ENCODE measurements at places on chromosomes 6 and 20.

- DNase-seq = no peak
- H3K27ac ChIP-seq = no peak overlapping the region
- no peaks in the 10 kb centered on the region for H3K4me1 ChIP-seq
- no peak overlapping the region for H3K4me3 ChIP-seq
- H3K27me3 ChIP-seq = no peaks in the 10 kb centered on the region
Observed at GRCh38 chr20:62420846-62421715, 6.3 kb downstream of the RBBP8NL start.

DNA sequence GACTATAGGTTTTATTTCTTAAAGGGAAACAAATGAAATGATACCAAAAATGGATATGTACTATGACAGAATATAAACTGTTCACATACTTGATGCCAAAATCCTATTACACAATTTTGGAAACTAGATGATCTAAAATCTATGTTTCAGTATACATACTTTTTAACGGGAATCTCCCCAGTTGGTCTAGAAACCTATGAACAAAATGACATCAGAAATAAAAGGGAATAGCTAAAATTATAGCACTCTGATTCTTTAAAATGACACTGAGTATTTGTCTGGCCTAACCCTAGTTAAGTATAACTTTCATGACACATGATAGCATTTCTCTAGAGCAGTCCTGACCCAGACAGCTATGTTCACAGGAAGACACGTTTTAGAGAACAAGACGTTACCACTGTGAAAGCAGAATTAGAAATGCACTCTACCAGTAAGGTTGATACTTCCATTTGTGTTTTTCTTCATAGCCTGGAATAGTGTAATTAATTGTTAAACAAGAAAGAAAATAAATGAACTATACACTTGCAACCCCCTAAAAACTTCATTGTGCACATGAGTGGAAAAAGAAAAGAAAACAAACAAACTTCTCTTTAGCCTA lies 3.3 kb downstream of the OSER1 start:
- H3K27ac ChIP-seq = peak overlapping the region; percentile 1
- no peaks in the 10 kb centered on the region for H3K27me3 ChIP-seq
- H3K4me1 ChIP-seq = peaks cover 63% of the 10 kb centered on the region
- no peak overlapping the region for H3K4me3 ChIP-seq
- peaks cover 6% of the 10 kb centered on the region for H3K36me3 ChIP-seq

GRCh38 chr6:148635070-148635743 lies 111.6 kb upstream of the UST start:
- no peaks in the 10 kb centered on the region for H3K36me3 ChIP-seq
- DNase-seq = no peak
- H3K4me1 ChIP-seq = peaks cover 4% of the 10 kb centered on the region
- no peak overlapping the region for H3K27ac ChIP-seq
- no peak overlapping the region for H3K4me3 ChIP-seq

- no peaks in the 10 kb centered on the region for H3K27me3 ChIP-seq
- H3K36me3 ChIP-seq = peaks cover 11% of the 10 kb centered on the region
- no peaks in the 10 kb centered on the region for H3K4me1 ChIP-seq
- no peak overlapping the region for H3K27ac ChIP-seq
- DNase-seq = no peak
Observed at GRCh38 chr6:37275350-37275749, 17.4 kb upstream of the TMEM217 start.

DNA sequence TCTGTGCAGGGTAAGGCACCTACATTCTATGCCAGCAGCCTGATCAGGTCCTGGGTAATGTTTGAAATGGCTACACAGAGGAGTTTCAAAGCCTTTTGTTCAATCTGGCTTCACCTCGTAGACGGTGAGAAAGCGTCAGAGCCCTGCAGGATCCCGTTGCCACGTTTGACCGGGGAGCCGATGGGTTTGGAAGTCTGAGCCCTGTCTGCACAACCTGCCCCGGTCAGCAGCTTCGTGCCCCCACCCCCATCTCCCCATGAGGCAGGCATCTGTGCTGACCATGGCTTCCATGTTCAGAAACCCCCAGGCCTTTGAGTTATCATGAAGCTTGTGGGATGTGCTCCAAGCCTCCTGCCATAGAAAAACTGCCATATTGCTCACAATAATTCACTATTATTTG lies 63.9 kb downstream of the PTPN1 start:
- H3K4me1 ChIP-seq = peaks cover 27% of the 10 kb centered on the region
- H3K4me3 ChIP-seq = no peak overlapping the region
- no peak for DNase-seq
- H3K27ac ChIP-seq = peak overlapping the region; percentile 4
- no peaks in the 10 kb centered on the region for H3K27me3 ChIP-seq

- no peak within 1 kb of the TSS for H3K4me3 ChIP-seq
- no peak for DNase-seq
- no peaks in the 10 kb centered on the region for H3K36me3 ChIP-seq
- peaks cover 6% of the 10 kb centered on the region for H3K4me1 ChIP-seq
- no peak within 1 kb of the TSS for H3K27ac ChIP-seq
Observed at GRCh38 chr6:36697481-36697903, at the start of gene RAB44. Gene RAB44, plus strand, starts transcription at chr6:36697826. Its CDS starts 6,410 bp downstream, at chr6:36704236.

GRCh38 chr20:48431653-48432493 lies 395.9 kb downstream of the PREX1 start:
- no peak overlapping the region for H3K27ac ChIP-seq
- no peak for DNase-seq
- peaks cover 8% of the 10 kb centered on the region for H3K4me1 ChIP-seq
- no peak overlapping the region for H3K4me3 ChIP-seq
- no peaks in the 10 kb centered on the region for H3K36me3 ChIP-seq

- no peak for DNase-seq
- peaks cover 4% of the 10 kb centered on the region for H3K4me1 ChIP-seq
- no peak overlapping the region for H3K27ac ChIP-seq
- no peak overlapping the region for H3K4me3 ChIP-seq
- no peaks in the 10 kb centered on the region for H3K27me3 ChIP-seq
Observed at GRCh38 chr20:54025251-54025771, 45.1 kb downstream of the BCAS1 start.

DNA sequence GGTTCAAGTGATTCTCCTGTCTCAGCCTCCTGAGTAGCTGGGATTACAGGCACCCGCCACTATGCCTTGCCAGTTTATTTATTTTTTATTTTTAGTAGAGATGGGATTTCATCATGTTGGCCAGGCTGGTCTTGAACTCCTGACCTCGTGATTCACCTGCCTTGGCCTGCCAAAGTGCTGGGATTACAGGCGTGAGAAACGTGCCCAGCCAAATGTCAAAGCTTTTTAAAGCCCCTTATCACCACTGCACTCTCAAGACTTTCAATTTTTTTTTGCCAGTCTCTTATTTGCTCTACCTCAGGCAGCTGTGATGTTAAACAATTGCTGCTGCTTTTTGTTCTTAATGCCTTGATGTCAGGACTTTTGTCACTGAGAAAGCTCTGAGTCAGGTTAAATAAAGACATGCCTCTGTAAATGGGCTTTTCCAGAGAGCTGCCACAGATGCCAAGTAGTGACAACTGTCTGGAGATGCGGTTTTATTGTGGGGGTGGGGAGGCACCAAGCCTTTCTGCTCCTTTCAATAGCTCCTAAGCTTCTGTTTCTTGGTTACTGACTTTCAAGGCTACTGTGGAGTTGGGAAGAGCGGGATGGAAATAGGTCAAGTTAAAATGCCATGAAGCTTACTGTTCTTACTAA lies 29.2 kb downstream of the RSPH3 start:
- H3K4me1 ChIP-seq = no peaks in the 10 kb centered on the region
- DNase-seq = no peak
- H3K4me3 ChIP-seq = no peak overlapping the region
- H3K27me3 ChIP-seq = no peaks in the 10 kb centered on the region

- peaks cover 3% of the 10 kb centered on the region for H3K36me3 ChIP-seq
- DNase-seq = no peak
- H3K4me3 ChIP-seq = no peak overlapping the region
- no peak overlapping the region for H3K27ac ChIP-seq
- H3K4me1 ChIP-seq = peaks cover 26% of the 10 kb centered on the region
Observed at GRCh38 chr20:64067733-64068307, 4.8 kb downstream of the TCEA2 start.

DNA sequence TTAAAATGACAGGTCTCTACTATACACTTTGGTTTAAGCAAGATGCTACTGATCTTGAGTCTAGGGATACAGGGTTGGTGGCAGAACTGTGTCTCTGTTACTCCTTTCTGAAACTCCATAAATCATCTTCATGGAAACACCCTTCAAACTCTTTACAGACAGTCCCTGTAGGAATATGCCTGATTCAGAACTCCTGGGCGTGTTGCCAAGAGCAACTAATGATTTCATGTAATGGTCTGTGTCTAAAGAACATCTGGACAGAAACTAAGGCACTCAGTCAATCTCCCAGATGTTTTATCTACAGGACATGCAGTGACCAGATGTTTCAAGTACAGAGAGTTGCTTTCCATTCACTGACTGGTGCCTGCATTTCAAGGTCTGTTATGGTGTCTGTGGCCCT lies 464.4 kb upstream of the CHD6 start:
- no peaks in the 10 kb centered on the region for H3K27me3 ChIP-seq
- no peak overlapping the region for H3K4me3 ChIP-seq
- no peaks in the 10 kb centered on the region for H3K36me3 ChIP-seq
- peaks cover 4% of the 10 kb centered on the region for H3K4me1 ChIP-seq
- no peak overlapping the region for H3K27ac ChIP-seq

GRCh38 chr6:10847684-10848083 lies 9.3 kb upstream of the MAK start:
- H3K4me3 ChIP-seq = no peak overlapping the region
- no peak overlapping the region for H3K27ac ChIP-seq
- no peaks in the 10 kb centered on the region for H3K36me3 ChIP-seq
- no peaks in the 10 kb centered on the region for H3K4me1 ChIP-seq
- no peaks in the 10 kb centered on the region for H3K27me3 ChIP-seq

DNA sequence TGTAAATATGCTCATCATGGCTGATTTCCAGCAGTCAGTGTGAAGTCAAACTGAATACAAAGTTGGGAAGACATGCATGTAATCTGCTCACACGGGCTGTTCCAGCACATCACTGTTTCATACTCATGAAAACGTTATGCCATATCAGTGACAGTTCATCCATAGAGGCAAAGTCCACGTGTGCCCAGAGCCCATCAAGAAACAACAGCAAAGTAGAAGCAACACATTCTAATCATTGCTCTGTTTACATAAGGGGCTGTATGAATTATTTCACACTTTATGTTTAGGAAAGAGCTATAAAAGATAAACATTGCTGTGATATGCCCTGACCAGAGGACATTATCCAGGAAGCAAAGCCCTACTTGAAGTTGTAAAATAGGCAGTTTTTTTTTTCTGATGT lies 157.0 kb upstream of the ENPP5 start:
- DNase-seq = no peak
- no peaks in the 10 kb centered on the region for H3K36me3 ChIP-seq

GRCh38 chr20:44704551-44704971 lies 10.6 kb upstream of the CCN5 start:
- no peak for DNase-seq
- H3K27me3 ChIP-seq = no peaks in the 10 kb centered on the region
- H3K36me3 ChIP-seq = no peaks in the 10 kb centered on the region
- H3K4me1 ChIP-seq = peaks cover 52% of the 10 kb centered on the region
- H3K4me3 ChIP-seq = no peak overlapping the region

DNA sequence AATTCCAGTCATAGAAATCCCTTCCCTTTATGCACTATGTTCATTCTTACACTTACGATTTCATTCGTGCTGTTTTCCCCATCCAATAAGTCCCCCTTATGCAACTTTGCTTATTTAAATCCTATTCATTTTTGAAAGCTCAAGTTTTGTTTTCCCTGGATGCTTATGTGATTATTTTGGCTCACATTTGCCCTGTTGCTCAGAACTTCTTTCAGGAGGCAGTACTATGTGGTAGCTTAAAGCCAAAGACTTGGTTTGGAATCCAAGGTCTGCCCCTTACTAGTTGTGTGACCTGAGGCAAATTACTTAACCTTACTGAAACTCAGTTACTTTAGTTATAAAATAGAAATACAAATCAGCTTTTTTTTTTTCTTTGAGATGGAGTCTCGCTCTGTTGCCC lies 59.6 kb downstream of the MOXD1 start:
- no peaks in the 10 kb centered on the region for H3K27me3 ChIP-seq
- no peaks in the 10 kb centered on the region for H3K36me3 ChIP-seq
- no peaks in the 10 kb centered on the region for H3K4me1 ChIP-seq
- H3K27ac ChIP-seq = no peak overlapping the region
- DNase-seq = no peak
- H3K4me3 ChIP-seq = no peak overlapping the region

- H3K4me1 ChIP-seq = no peaks in the 10 kb centered on the region
- no peak overlapping the region for H3K27ac ChIP-seq
- no peak for DNase-seq
- H3K36me3 ChIP-seq = no peaks in the 10 kb centered on the region
Observed at GRCh38 chr20:34461779-34462087, 54.5 kb upstream of the DYNLRB1 start.

DNA sequence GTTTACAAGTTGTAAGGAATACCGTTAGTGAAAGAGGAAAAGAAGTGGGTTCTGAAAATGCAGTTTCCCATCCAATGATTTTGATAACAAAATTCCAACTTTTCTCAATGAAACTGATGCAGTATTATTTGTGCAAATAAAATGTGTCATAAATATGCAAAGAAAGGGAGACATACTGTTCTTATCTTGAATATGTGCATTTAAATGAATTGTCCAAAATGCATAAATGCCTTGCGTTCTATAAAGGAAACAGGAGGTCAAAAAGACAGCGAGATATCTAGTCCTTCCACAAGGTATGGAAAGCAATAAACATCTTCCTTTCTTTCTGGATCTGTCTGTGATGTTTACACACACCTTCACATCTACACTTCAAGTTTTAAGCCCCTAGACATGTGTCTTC lies 54.6 kb upstream of the ISM1 start:
- DNase-seq = no peak
- H3K36me3 ChIP-seq = no peaks in the 10 kb centered on the region

DNA sequence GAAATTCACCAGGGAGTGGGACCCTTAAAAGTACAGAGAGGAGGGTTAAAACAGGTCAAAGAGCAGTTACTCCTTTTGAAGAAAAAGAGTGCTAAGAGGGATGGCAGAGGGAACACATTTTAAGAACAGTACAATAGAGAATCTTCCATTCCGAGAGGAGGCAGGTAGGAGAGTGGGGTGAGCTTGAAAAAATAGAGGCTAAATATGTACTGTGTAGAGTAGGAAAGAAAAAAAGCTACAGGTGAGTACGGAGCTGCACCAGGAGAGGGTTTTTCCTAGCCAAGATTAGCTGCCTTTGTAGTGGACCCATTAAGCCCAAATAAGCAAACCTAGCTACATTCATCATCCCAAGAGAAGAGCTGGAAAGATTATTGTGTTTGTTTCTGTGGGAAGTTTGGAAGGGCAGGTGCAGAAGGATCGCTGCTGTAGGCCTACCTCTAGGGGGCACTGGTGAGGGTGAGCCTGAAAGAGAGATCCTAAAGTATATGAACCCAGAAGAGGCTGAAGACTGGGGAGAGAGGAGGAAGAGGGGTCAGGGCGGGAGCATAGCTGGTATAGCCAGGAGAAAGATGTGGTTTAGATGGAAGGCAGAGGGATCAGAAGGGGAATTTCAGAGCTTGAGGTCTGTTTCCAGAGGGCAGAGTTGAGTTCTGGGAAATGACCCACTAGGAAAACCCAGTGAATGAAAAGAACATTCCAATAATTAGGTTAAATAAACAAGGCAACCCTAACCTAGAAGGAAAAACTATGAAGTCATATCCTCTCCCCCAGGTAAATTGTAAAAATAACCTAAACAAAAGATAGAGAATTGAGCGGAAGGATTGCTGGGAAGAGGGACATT lies 50.2 kb upstream of the HINT3 start:
- no peaks in the 10 kb centered on the region for H3K27me3 ChIP-seq
- DNase-seq = no peak
- H3K4me1 ChIP-seq = no peaks in the 10 kb centered on the region
- H3K36me3 ChIP-seq = no peaks in the 10 kb centered on the region
- H3K4me3 ChIP-seq = no peak overlapping the region
